ENCODE measurements at places on chromosomes 5 and 9.

DNA sequence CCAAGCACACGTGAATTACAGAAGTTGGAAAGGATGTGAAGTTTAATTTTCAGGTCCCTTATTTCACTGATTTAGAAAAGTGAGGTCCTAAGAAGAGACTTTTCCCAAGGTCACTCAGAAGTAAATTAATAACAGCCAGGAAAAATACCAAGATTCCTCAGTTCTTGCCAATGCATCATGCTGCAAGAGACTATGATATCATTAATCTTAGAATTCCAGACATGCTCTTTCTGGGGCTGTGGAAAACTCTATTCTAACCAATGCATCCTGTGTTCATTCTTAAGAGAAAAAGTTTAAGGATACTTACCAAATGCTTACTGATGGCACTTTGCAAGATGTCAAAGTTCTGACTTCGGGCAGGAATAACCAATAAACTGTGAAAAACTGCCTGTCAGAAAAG is 42.8 kb downstream of the TEX10 start:
- no peak for DNase-seq

DNA sequence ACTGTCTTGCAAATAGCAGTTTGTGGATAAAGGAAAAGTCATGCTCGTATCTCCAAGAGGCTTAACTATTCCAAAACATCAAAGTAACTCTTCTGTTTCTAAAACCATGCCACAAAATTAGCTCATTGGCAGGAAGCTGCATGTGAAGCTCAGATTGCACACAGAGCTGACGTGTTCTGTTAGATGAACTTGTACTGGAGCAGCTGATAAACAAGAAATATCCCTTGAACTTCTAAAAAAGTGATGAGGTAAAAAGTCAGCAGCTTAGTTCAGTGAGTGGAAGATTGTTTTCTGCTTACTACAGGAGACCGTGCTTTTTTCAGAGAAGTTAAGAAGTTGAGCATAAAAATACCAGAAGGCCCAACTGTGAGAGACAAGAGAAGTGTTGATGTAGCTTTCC is 113.2 kb downstream of the SLC12A2 start:
- DNase-seq: no peak

DNA sequence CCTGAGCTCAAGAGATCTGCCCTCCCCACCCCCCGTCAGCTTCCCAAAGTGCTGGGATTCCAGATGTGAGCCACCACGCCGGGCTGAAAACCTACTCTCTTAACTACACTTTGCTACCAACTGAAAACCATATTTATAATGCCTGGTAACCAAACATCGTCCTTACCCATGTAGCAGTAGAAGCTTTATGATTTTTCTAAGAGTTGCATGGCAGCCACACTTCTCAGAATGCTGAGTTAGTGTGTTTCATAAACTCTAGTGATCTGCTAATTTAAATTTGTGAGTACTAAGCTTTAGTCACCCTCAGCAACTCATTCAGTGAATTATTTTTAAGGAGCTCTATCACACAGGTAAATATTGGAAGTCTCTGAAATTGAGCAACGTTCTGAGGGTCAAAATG is 478.4 kb downstream of the KDM4C start:
- DNase-seq: no peak

DNA sequence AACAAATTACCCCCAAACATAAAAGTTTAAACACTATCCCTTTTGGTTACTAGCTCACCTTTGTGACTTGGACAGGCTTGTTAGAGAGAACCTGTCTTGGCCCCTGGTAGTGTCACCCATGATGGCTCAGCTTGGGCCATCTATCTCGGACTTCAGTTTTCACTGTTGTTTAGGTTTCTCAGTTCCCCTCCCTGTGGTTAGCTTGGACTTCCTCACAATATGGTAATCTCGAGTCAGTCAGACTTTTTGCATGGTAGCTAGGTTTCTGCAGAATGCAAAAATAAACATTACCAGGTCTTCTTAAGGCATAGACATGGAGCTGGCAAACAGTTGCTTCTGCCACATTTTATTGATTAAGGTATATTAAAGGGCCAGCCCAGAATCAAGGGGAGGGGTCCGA is 324.3 kb upstream of the RORB start:
- no peak for DNase-seq

DNA sequence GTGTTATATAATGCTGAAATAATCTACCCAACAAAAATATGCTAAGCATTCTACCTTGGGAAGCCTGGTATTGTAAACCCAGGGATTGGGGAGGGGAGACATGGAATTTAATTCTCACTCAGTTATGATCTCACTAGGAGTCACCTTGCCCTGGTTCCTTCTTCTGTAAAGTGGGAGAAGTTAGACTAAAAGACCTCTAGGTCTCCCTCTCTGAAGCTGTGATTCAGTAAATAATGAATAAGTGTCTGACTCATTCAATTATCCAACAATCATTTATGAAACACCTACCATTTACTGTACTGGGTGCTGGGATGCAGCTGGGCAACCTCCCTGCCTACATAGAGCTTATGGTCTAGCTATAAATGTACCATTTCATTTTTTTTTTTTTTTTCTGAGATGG is 20.2 kb upstream of the SPARC start:
- no peak for DNase-seq

- no peak for DNase-seq
Measured at GRCh38 chr5:147743012-147743411, 39.5 kb downstream of the JAKMIP2 start.

DNA sequence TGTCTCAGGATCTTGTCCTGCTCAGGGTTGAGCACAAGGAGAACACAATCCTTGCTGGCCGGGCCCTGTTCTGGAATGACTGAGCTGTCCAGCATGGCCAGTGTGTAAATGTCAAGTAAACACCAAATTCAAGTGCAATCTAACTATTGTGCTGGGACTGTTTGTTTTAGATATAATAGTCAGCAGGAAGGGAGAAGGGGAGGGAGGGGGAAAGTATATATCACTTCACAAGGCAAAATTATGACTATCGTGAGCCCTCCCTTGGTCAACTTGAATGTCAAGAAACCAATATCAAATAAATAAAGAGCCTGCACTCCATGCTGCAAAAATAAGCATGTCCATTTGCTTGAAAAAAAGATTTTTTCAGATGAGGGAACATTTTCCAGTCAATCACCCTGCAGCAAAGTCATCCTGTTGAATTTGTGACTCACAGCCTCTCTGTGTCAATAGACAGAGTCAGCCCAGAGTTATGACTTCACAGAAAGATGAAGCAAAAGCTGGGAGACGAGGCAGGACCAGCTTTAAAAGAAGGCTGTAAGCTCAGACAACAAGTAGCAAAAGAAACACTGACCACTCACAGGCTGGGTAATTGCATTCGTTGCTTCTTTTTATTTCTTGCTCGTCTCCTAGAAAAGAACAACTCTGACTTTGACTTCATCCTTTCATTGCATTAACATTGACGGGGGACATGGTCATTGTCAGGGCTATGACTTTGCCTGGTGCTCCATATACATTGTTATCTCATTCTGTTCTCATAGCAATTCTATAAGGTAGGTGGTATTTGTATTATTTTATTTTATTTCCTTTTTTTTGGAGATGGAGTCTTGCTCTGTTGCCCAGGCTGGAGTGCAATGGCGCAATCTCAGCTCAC is 15.3 kb upstream of the KLF4 start:
- DNase-seq: no peak

- DNase-seq: no peak
Measured at GRCh38 chr9:123378956-123379660, 23.1 kb downstream of the CRB2 start.

DNA sequence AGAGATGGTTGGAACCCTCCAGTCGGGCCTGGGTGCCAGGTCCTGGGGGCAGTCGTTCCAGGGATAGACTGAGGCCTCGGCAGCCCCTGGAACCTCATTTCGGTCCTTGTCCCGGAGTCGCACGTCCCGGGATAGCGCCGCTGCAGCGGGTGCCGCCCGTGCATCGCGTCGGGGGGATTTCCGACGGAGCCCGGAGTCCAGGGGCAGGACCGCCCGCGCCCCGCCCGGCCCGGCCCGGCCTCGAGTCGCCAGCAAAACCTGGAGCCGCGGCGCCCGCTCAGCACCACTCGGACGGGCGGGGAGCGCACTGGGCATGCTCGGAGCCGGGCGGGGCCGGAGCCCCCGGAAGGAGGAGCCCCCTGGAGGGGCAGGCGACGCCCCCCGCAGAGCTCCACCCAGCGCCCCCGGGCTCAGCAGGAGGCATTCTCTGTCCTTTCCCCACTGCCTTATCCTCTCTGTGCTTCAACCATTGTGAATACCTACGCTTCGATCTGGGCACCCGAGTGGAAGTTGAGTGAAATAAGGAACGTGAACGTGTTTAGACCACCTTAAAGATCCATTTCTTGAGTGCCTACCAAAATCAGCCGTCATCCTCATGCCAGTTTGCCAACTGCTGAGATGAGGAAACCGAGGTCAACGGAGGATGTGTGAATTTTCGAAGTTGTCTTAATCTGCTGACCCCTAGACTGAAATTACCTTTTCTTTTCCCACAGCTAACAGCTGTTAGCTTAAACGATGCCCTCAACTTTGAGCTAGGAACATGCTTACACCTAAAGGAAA is 1.7 kb upstream of the PTPN3 start:
- DNase-seq: no peak

- no peak for DNase-seq
Measured at GRCh38 chr9:106860721-106861639, 2.0 kb upstream of the ZNF462 start.

DNA sequence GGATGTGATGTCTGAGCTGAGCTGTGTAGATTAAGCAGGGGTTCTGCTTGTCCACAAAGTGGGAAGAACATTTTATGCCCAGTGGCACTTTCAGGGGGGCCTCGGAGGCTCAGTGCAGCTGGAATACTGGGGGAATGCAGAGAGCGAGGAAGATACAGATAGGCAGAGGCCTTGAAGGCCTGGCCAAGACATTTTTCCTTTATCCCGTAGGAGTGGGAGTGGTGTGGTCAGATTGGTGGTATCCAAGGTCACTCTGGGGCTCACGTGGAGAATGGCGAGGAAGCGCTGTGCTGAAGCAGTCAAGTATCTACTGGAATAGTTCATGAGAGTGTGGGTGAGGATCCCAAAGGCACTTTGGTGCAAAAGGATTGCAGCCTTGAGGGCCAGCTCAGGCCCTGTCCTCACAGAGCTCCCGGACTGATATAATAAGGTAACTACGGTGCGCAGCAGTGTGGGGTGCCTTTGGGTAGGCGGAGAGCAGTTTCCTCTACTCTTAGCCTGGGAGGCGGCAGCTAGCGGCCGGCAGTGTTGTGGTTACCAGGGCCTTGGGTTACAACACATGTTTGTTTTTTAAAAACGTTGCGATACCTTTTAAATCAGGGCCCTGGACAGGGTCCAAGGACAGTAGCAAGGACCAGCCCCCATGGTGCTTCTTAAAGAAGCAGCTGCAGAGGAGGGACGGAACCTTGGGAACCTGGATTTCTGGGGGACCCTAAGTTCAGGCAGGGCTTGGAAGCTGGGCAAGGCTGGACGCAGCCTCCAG is 10.8 kb upstream of the CCDC69 start:
- no peak for DNase-seq

GRCh38 chr5:167947306-167947705 is 344.1 kb upstream of the WWC1 start:
- DNase-seq: no peak

- no peak for DNase-seq
Measured at GRCh38 chr5:124697933-124698591, 48.4 kb downstream of the ZNF608 start.

DNA sequence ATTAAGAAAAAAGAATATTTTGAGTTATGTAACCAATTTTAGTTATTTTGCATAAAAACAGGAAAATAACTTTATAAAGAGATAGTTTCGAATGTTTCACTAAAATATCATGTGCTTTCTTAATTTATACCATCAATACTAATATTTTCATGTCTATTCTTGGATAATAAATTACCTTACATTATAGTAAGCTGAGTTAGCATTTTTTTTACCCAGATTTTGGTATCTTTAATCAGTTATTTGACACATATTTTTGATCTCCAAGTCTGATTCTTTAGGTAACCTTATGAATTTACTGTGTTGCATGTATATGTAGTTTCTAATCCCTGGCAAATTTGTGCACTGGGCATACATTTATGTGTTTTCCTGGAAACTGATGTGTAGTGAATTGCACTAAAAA is 138.0 kb downstream of the KDM4C start:
- no peak for DNase-seq

- DNase-seq: no peak
Measured at GRCh38 chr5:96209829-96210228, 223.2 kb downstream of the PCSK1 start.

DNA sequence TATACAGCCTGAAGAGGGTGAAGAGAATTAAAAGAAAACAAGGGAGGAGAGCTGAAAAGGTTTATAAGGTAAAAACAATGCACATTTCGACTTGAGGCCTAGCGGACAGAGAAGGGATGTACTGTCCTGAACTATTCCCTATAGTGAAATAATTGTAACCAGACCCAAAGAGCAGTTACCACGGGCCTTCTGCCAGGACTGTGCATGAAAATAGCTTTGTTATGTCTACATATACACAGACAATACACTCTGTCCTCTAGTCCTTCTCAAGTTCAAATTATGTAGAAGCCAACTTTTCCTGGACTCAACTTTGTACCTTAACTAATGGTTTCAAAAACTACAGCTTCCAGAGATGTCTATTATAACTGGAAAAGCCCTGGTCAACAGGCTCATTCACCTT is 223.7 kb downstream of the PCSK5 start:
- no peak for DNase-seq

DNA sequence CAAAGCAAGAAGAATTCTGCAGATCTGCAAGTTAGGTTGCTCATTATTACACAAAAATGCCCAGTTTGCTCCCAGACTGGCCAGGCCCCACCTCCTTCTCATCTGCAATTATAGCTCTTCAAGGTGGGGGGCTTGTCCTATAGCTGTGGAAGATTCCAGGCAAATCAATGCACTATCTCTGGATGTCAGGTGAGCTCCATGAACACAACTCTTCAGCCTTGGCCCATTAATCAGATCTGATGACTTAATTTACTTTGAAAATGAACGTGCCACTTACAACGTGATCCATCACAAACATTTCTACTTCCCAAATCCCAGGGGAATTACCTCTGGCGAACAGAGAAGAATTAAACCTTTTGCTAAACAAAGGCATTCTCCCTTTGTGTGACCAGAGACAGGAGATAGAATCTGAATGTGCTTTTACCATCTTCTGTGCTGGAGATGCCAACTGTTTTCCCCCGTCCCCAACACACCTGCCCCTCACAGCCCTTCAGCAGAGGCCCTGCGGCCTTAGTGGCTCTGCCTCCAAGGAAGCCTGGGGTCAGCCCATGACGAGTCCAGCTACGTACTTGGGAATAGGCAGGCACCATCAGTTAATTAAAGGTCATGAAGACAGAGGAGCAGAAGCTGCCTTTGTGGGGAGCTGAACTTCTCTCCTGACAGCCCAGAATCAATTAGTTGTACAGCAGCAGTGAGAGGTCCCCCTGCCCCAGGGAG is 60.5 kb downstream of the SNX18 start:
- no peak for DNase-seq

- DNase-seq: no peak
Measured at GRCh38 chr5:176381979-176382378, 6.4 kb downstream of the NOP16 start.

DNA sequence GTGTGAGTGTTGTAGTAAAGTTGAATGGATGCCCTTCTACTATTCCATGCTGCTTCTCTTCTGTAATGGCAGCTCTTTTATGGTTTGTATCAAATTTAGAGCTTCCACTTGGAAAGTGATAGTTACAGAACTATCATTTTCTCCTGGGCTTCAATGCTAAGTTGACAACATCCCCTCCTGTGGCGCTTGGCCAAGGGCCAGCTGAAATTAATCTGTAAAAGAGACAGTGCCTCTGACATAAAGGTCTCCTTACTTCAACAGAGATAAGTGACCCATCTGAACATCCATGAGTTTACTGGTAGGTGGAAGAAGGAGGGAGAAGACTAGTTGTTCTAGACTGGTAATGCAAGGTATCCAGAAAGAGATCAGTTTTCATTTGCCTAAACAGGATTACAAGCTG is 39.7 kb downstream of the CHSY3 start:
- DNase-seq: no peak

GRCh38 chr5:136037001-136037705 is 8.4 kb downstream of the TGFBI start:
- DNase-seq: no peak
